NCI-H1092 (cell line): ENCODE measurements at places on chromosomes 7 and 10.

DNA sequence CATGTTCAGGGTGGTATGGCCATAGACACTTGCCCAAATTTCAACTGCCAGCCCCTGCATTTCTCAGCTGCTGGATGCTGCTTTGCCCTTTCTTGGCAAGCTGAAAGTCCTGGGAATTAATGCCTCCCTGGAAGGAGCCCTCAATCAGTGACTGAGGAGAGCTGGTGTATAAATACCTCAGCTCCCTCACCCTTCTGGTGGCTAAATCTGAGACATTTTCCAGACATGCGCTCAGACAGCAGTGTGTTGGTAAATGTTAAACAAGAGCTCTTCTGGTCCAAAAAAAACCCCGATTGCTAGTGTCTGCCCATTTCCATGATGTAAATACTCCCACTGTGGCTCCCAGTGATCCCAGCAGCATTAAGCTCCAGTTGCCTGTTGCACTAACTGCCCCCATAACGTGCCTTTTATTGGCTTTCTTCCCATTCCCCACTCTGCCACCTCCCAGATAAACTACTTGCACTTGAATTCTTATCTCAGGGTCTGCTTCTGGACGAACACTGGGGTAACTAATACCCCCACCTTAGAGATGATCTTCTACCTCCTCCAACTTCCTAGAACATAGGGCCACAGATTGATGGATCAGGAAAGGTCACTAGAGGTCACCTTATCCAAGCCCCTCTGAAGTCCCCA, 6.7 kb upstream of the MYH16 start:
- DNase-seq: no peak

DNA sequence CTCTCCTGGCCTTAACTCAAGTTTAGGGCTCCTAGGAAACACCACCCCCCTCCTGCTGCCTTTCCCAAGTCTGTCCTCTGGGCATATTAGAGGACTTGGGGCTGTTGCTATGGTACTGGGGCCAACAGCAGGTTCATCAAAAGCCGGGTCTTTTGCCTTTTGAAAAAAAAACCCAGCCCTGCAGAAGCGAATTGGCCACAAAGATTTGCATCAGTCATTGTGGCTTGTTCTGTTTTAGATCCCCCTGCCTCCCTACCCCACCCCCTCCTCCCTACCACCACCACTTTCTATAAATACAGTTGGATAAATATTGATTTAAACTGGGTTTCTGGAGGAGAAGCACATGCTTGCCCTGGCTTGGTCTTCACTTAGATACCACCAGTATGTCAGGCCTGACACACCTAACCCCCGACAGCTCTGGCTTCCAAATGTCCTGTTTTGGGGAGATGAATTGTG, 7.0 kb downstream of the MXI1 start:
- no peak for DNase-seq

GRCh38 chr7:15801041-15801440, 114.6 kb upstream of the MEOX2 start:
- DNase-seq: no peak

DNA sequence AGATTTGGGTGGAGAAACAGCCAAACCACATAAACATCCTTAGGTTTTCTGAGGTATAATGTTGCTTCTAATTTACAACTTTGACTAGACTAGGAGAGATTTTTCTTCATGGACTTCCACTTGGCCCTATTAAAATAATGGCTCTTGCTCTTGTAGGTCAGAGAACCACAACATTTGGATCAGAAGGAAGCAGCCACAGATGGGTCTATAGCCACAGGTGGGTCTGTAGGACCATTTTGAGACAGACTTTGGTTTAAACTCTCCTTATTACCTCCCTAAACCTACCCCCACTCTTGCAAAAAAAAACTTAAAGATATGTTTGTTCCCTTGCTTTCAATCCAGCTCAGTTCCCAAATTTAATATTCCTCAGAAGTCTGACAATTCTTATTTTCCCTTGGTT, 1260.8 kb downstream of the GATA3 start:
- no peak for DNase-seq

DNA sequence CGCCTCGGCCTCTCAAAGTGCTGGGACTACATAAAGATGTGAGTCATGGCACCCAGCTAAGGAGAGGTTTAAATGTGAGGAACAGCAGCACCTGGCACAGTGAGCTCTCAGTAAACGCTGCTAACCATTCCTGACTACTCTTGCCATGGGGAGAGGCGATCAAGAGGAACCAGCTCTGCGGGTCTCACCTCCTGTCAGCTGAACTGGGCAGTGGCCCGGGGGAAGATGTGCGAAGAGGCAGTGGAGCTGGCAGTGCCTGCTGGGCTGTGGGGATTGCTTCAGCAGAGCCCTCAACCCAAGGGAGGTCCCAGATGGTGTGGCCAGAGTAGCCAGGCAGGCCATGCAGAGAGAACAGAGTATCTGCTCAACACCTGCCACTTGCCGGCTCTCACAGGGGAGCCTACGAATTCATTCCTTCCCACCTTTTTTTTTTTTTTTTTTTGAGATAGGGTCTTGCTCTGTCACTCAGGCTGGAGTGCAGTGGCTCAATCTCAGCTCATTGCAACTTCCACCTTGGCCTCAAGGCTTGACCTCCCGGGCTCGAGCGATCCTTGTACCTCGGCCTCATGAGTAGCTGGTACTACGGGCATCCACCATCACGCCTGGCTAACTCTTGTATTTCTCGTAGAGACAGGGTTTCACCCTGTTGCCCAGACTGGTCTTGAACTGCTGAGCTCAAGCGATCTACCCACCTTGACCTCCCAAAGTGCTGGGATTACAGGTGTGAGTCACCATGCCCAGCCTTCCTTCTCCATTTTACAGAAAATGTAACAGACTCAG, 6.8 kb downstream of the POLM start:
- DNase-seq: no peak
